ENCODE measurements at places on chromosomes 7 and 10. TPM values are rescaled to one million over a fixed set of nuclear protein-coding genes. Genes with fewer than 3 reads are reported as not detected.

GRCh38 chr10:33067917-33068316 is 109.9 kb upstream of the ITGB1 start:
- H3K27ac ChIP-seq: no peak overlapping the region
- no peaks in the 10 kb centered on the region for H3K4me1 ChIP-seq
- H3K36me3 ChIP-seq: no peaks in the 10 kb centered on the region
- no peak for DNase-seq
- no peak overlapping the region for H3K4me3 ChIP-seq
- no peaks in the 10 kb centered on the region for H3K27me3 ChIP-seq

GRCh38 chr10:117457071-117457810 is 82.0 kb upstream of the PDZD8 start:
- H3K36me3 ChIP-seq: no peaks in the 10 kb centered on the region
- H3K27me3 ChIP-seq: peaks cover 15% of the 10 kb centered on the region
- H3K4me1 ChIP-seq: no peaks in the 10 kb centered on the region
- H3K4me3 ChIP-seq: no peak overlapping the region

- no peak overlapping the region for H3K4me3 ChIP-seq
- H3K27ac ChIP-seq: no peak overlapping the region
- no peaks in the 10 kb centered on the region for H3K36me3 ChIP-seq
- no peaks in the 10 kb centered on the region for H3K27me3 ChIP-seq
These were observed 632.5 kb upstream of the ANKRD30A start for GRCh38 chr10:36492590-36493515.

- H3K4me3 ChIP-seq: no peak overlapping the region
- no peak for DNase-seq
- H3K27me3 ChIP-seq: no peaks in the 10 kb centered on the region
- no peak overlapping the region for H3K27ac ChIP-seq
- H3K36me3 ChIP-seq: peaks cover 4% of the 10 kb centered on the region
- H3K4me1 ChIP-seq: peaks cover 21% of the 10 kb centered on the region
These were observed 140.0 kb downstream of the CAMK1D start for GRCh38 chr10:12489357-12489756.

The TAS2R41 gene
- total RNA-seq: 0.24 TPM

The TMEM225B gene
- 1.5 TPM for total RNA-seq
